ENCODE measurements at places on chromosomes 7 and 10.

- no peak for DNase-seq
These were observed 578.5 kb downstream of the SDK1 start for GRCh38 chr7:3879355-3880075.

DNA sequence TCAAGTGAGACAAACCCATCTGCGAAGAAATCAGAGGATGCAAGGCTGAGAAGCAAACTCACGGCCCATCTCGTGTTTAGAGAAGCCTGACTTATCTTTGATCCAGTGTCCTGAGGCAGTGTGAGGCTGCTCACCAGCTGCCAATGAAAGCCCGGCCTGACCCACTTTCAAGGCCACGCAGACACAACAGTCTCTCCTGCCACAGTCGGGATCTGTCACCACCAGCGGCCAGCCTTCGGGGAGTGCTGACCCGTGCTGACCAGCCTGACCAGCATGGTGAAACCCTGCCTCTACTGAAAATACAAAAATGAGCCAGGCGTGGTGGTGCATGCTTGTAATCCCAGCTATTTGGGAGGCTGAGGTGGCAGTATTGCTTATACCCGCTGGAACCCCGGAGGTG, 7.4 kb upstream of the DNAJB6 start:
- no peak for DNase-seq

DNA sequence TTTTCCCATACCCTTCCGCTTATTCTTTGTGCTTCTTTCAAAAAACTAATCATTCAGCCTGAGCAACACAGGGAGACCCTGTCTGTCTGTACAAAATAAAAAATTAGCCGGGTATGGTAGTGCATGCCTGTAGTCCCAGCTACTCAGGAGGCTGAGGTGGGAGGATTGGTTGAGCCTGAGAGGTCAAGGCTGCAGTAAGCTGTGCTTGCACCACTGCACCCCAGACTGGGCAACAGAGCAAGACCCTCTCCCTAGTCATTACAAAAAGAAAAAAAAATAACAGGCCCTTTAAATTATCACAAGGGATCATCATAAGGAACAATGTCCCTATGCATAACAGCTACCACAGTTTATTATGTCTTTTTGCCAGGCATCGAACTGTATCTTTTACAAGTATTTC, 119.6 kb downstream of the TRIM24 start:
- no peak for DNase-seq

DNA sequence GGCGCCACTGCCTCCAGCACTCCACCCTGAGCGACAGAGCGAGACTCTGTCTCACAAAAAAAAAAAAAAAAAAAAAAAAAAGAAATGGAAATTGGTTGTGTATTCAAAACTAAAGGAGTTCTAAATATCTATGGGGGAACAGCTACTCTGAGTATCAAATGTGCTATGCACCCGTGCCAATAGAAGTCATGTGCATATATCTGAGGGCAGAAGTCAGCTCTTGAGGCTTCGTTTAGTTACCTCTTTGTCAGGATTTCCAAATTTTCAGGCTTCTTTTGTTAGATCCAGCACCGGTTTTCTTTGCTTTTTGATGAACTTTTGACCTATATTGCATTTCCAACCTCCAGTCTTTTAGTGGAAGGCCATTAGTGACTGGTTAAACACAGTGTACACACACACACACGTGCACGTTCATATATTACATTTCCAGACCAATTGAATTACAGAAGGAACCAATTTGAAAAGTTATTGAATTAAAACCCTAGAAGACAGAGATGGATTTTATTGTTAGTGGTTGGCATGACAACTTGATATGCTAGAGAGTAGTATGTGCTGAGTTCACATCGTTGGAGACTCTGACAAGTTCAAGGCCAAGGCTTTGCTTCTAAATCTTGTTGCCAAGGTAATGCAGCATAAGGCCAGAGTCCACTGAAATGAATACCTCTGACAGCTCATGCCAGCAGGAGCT, 33.1 kb upstream of the ADD3 start:
- DNase-seq, result no peak

- no peak for DNase-seq
These were observed 7.2 kb upstream of the PGAM2 start for GRCh38 chr7:44072364-44073231.
